ENCODE measurements at places on chromosomes 6 and 20.
A peak's percentile ranks its signal among the peaks of the same experiment; 100 is the strongest.

DNA sequence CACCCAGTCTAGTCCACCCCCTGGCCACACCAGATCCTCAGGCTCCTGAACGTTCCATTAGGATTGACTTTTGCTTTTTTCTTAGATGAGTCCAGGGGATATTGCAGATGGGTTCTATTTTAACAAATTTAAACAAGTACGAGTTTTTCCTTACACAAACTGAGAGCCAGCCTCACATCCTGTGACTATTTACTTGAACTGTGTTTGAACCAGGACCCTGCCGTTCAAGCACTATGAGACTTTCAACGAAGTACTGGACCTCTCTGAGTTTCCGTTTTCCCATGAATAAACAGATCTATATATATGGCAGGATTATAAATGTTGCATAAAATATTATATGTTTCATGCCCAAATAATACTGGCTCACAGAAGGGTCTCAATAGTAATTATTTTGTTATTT, 1.4 kb upstream of the METTL24 start:
- DNase-seq = no peak

GRCh38 chr6:21176197-21176596, 417.4 kb upstream of the SOX4 start:
- DNase-seq = no peak

DNA sequence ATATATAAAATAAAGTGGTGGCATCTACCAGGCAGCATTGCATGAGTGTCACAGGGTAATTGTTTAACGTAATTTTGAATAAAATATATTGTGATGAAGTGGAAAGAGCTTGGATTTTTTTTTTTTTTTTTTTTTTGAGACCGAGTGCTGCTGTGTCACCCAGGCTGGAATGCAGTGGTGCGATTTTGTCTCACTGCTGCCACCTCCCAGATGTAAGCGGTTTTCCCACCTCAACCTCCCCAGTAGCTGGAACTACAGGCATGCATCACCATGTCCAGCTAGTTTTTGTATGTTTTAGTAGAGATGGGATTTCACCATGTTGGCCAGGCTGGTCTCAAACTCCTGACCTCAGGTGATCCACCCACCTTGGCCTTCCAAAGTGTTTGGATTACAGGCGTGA, 81.1 kb upstream of the SMIM8 start:
- DNase-seq = no peak

- DNase-seq = no peak
Measured at GRCh38 chr6:129662406-129662766, 47.6 kb downstream of the ARHGAP18 start.

- no peak for DNase-seq
Measured at GRCh38 chr20:44711237-44711636, 3.9 kb upstream of the CCN5 start.

- peak; percentile 50 for DNase-seq
Measured at GRCh38 chr20:47620808-47621805, 119.4 kb downstream of the NCOA3 start.
